ENCODE measurements at places on chromosomes 1 and 21. TPM values are rescaled to one million over a fixed set of nuclear protein-coding genes. Genes with fewer than 3 reads are reported as not detected.

NBL1 gene
- total RNA-seq = 8.0 TPM

FBXO2 gene
- 44.4 TPM for total RNA-seq

ANXA9 gene
- 1.7 TPM for total RNA-seq

- no peak for DNase-seq
- H3K4me3 ChIP-seq = no peak overlapping the region
- no peaks in the 10 kb centered on the region for H3K27me3 ChIP-seq
- peaks cover 24% of the 10 kb centered on the region for H3K4me1 ChIP-seq
Observed at GRCh38 chr1:45332346-45332720, 5.6 kb downstream of the HPDL start.

- no peak for DNase-seq
- H3K27me3 ChIP-seq = no peaks in the 10 kb centered on the region
- no peak overlapping the region for H3K4me3 ChIP-seq
- no peak overlapping the region for H3K27ac ChIP-seq
- no peaks in the 10 kb centered on the region for H3K4me1 ChIP-seq
Observed at GRCh38 chr1:97340951-97341350, 579.9 kb downstream of the DPYD start.

GRCh38 chr1:156625436-156626078 is 6.3 kb downstream of the HAPLN2 start:
- peaks cover 6% of the 10 kb centered on the region for H3K4me1 ChIP-seq
- H3K4me3 ChIP-seq = peak overlapping the region; percentile 78
- no peak overlapping the region for H3K27ac ChIP-seq
- H3K36me3 ChIP-seq = no peaks in the 10 kb centered on the region
- DNase-seq = peak; percentile 73

GRCh38 chr1:248359415-248359814 is 2.0 kb upstream of the OR2T4 start:
- no peak for DNase-seq
- H3K36me3 ChIP-seq = no peaks in the 10 kb centered on the region
- no peak overlapping the region for H3K4me3 ChIP-seq
- H3K4me1 ChIP-seq = no peaks in the 10 kb centered on the region
- no peak overlapping the region for H3K27ac ChIP-seq
- no peaks in the 10 kb centered on the region for H3K27me3 ChIP-seq

GRCh38 chr1:4079815-4080214 is 179.7 kb upstream of the C1orf174 start:
- no peaks in the 10 kb centered on the region for H3K27me3 ChIP-seq
- DNase-seq = no peak
- no peaks in the 10 kb centered on the region for H3K4me1 ChIP-seq
- no peak overlapping the region for H3K4me3 ChIP-seq
- H3K27ac ChIP-seq = no peak overlapping the region
